ENCODE measurements at places on chromosomes 2 and 18.

GRCh38 chr2:135186054-135186453, 134.0 kb downstream of the RAB3GAP1 start:
- DNase-seq, result no peak

DNA sequence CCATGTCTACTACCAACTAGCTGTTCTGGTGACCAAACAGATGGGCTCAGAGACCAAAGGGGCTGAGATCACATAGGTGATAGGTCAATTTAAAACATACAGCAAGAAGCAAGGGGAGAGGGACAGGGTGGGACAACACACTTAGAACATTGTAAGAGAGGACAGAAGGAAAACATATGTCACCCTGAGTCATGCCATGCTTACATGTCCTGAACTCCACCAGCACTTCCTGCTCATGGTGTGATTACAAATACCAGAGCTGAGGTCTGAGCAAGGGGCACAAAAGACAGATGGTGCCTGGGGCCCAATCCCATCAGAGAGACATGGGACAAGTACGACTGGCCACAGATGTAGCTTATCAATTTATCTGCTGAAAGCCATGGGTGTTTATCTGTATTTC, 28.7 kb upstream of the GALNT14 start:
- no peak for DNase-seq

- DNase-seq, result no peak
These were observed 73.4 kb downstream of the CDCA7 start for GRCh38 chr2:173427887-173428668.

- no peak for DNase-seq
These were observed 86.1 kb upstream of the PNPT1 start for GRCh38 chr2:55779459-55780421.

GRCh38 chr2:78979380-78980151, 45.9 kb upstream of the REG3G start:
- peak; percentile 5 for DNase-seq

DNA sequence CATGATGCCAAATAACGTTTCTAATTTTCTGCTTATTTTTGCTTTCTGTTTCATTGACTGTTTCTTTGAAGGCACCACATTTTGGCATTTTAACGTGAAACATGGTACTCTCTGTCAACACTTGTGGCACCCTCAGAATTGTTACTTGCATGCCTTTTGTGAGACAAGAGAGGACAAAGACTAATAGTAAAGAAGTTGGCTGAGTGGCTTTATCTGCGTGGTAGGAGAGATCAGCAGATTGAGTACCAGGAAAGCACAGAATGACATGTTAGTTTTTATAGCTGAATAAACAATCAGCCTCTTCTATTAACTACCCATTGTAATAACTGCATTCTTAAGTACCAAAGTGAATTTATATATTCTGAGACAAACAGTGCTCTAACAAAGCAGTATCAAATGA, 8.6 kb downstream of the ZNF638 start:
- DNase-seq, result no peak

DNA sequence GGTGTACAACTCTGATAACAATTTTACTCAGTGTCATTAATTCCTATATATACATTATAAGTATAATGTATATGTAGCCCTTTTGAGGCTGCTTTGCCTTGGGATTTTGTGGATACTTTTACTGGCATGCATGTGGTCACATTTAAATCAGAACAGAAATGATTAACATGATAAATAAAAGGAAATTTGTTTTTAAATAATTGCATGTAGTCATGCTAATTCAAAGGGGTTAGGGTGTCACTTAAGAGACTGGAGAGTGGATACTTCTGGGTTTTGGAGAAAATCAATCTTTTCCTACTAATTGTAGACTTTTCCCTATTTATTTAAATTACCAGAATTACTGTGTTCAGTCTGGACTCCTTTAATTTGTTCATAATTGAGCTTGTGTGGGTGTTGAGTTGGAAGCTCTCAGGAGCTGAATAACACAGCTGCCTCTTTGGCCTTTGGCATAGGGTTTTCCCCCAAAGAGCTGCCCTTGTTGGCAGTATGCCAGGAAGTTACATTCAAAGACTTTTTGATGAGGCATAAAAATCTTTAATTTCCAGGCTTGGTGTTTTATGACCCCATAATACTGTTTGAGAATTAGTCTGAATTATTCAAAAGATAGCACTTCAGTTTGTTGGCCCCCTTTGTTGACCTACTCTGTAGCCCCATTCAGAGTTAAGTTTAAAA, 484.7 kb upstream of the NRP2 start:
- DNase-seq, result no peak

DNA sequence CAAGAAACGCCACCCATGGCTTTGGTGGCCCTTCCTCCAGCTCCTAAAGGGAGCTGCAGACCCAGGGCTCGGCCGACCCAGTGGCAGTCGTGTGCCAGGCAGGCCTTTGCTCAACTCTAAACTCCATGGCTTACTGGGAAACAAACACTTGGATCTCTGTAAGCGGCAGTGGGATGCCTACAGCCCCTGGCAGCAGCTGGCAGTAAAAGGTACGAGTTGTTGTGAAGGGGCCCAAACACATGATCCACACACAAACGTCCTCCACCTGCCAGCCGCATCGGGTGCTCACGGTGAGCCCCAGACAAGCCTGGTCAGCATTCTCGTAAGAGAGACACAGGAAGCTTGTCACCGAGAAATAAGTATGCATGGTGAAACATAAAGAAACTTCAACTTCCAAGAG, 214.9 kb downstream of the MGAT5 start:
- DNase-seq, result no peak

- no peak for DNase-seq
These were observed 32.9 kb downstream of the EPAS1 start for GRCh38 chr2:46329803-46330775.

DNA sequence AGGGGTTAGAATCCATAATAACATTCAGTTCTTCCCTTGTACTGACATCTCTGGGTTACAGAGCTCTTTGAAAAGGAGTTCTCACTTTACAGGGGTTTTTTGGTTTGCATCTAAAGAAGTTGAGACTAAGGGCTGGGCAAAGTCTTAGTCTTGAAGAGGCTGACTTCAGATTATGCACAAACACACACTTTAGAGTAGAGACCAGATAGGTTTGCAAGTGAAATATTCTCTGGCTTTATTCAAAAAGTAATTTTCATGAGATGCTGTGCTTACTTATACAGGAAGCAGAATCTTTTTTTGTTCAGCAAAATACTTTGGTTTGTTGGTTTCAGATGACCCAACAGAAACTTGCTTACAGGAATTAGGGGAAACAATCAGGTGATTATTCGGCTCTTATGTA, 410.9 kb upstream of the LRRTM1 start:
- no peak for DNase-seq

DNA sequence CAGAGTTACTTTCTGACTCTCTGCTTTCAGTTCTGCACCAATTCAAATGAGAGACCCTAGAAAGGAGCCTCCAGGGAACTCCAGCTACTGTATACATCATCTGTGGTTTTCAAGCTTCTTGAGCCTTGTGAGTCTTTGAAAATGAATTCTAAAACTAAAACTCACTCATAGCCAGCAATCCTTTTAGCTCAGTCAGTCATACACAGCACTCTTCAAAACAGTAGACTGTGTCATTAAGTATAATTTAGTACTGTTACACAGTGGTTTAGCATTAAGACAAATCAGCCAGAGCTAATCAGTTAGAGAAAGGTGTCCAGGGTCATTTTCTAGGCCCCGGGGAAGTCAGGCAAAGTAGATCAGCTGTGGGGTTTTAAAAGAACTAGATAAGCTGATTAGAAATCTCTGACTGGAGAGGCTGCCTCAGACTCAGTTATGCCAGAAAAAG, 322.1 kb upstream of the THUMPD2 start:
- DNase-seq, result no peak

- DNase-seq, result no peak
These were observed 60.6 kb downstream of the POU3F3 start for GRCh38 chr2:104914509-104914908.

DNA sequence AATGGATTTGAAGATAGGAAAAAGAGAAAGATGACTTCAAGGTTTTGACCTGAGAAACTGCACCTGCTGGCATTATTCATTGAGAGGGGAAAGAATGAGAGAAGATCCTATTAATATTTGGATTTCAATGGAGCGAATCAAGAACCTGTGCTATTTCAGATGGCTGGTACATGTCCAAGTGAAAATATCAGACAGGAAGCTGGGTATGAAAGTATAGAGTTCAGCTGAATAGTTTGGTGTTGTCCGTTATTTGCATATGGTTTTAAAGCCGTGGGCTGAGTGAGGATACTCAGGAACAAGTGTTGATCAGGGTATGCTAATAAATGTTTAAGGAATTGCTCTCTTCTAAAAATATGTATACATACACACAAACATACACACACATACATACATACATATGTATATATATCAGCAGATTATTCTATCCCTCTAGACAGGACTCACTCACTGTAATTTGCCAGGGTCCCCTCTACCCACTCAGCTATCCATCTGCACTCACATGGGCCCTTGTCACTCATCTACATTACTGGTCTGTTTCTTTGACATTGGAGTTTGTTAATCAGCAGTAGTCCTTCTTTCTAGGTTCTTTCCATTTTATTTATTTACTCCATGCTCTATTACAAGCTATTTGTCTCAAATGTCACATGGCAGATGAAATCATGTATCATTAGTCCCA, 33.9 kb upstream of the IKZF2 start:
- DNase-seq, result no peak

- DNase-seq, result no peak
These were observed 106.0 kb downstream of the KIAA1328 start for GRCh38 chr18:36934884-36935283.

DNA sequence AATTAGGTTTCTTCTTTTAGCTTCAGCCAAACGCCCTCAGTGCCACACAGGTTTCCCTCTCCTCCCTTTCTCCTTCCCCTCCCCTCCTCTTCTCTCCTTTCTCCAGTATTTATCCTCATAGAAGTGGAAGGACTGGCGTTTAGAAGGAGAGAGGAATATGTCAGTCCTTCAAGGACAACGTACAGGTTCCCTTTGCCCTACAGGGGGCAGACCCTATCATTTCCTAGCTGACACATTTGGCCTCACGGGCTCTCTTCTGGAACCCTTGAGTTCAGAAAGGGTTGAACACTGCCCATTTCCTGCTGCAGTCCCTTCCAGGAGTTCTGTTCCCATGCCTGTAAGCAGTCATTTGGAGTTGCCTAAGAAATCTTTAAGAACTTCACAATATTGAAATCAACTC, 46.1 kb downstream of the CDCA7 start:
- DNase-seq, result no peak

DNA sequence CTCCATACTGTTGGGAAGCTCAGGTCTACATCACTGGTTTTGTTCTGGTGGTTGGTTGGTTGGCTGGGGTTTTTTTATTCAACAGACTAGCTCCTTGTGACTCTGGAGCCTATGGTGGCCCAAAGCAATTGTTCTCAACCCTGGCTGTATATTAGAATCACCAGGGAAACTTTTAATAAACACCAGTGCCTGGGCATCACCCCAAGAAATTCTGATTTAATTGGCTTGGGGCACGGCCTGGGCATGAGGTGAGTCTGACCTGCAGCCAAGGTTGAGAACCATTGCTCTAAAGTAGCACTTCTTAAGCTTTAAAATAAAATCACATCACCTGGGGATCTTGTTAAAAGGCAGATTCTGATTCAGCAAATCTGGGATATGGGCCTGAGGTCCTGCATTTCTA, 184.1 kb downstream of the C1D start:
- no peak for DNase-seq

GRCh38 chr2:28390746-28391563, 1.7 kb upstream of the FOSL2 start:
- no peak for DNase-seq

DNA sequence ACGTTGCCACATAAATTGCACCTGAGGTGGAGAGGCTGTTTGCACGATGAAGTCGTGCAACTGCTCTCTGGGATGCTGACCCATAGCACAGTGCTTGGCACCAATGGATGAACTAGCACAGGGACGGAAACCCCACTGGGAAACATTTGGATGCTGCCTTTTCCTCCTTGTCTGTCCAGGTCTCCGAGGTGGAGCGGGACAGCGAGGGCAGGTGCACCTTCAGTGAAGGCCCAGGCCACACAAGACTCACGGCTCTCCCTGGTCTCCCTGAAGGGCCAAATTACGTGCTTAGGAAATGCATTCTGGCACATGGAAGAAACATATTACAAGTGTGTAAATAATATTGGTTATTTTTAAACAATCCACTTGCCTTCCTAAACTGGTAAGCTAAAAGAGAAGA, 70.3 kb downstream of the TPO start:
- DNase-seq, result no peak

DNA sequence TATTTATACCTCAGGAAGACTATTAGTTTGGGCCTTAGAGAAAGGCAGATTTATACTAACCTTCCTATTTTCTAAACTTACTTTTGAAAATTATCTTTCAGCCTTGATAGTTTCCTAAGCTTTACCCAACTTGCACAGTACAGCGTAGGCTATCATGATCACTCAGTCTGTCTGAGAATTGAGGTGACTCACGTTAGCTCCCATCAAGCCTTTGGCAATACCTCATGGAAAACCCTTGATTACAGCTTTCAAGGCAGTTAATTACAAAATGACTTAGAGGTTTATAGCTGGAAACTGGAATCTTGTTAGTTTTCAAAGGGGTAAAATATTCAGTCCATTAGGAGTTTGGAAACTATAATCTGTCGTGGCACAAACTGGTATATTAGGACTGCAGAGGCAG, 26.4 kb upstream of the ARMC9 start:
- DNase-seq, result no peak

GRCh38 chr18:9365406-9365805, 30.8 kb downstream of the TWSG1 start:
- no peak for DNase-seq

DNA sequence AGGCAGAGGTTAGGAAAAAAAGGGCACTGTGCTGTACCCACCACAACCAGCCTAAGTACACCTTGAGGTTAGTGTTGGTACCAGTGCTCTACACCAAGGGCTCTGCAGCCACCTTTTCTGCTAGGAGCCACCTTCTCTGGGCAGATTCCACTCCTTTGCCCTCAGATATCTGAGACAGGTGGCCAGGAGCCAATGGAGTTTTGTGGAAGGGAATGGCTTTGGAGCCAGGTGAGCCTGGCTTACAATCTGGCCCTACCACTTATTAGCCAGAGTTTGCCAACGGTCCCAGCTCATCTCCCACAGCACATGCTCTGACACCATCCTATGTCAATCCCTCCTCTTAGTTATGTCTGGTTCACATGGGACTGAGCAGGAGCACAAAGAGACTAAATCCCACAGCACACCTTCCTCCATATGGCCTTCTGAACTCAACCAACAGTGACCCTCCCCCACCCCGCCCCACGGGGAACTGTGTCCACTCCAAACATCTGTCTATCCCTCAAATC, 77.5 kb downstream of the CLHC1 start:
- DNase-seq, result no peak

GRCh38 chr2:94874277-94874997, 3.2 kb downstream of the TEKT4 start:
- no peak for DNase-seq

GRCh38 chr2:151374436-151374835, 17.0 kb downstream of the TNFAIP6 start:
- no peak for DNase-seq

- no peak for DNase-seq
These were observed 23.7 kb upstream of the SCYGR1 start for GRCh38 chr2:227411320-227411989.

DNA sequence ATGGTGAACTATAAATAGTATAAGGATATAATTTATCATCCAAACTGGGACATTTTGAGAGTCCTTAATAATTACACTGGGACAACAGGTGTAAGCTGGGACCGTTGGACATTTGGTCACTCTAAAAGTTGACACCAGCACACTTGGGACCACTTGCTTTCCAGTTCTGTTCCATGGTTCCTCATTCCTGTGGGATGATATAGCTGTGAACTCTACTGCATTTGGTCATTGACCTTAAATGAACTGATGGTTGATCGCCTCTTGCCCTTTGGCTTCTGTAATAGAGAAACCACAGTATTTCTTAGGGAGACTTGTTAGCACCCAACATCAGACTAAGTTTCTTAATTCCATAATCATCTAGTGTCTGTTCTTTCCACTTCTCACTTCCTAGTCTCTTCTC, 46.7 kb downstream of the EML6 start:
- no peak for DNase-seq
